Activated CD8-positive, alpha-beta memory T cell treated with anti-CD3 and anti-CD28 coated beads for 4 hours (primary cell): ENCODE measurements at places on chromosomes 2 and 18.

DNA sequence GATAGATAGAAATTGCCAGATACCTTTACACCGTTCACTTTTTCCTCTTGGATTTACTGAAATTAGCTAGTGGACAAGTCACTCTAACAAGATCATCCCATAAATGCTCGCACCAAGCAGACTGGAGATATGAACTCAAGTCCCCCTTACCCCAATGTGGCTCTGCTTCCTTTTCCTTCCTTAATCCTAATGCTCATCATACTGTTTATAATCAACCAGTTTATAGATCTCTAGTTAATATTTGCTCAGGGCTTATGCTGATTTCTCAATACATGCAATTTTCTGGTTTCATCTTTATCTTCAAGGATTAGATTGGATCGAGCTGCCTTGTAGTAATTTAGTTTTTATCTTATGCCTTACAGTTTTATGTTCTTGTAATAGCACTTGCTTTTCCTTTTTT is 318.3 kb upstream of the KLHL29 start:
- DNase-seq, result no peak

GRCh38 chr2:149544692-149545091 is 42.9 kb downstream of the MMADHC start:
- no peak for DNase-seq

DNA sequence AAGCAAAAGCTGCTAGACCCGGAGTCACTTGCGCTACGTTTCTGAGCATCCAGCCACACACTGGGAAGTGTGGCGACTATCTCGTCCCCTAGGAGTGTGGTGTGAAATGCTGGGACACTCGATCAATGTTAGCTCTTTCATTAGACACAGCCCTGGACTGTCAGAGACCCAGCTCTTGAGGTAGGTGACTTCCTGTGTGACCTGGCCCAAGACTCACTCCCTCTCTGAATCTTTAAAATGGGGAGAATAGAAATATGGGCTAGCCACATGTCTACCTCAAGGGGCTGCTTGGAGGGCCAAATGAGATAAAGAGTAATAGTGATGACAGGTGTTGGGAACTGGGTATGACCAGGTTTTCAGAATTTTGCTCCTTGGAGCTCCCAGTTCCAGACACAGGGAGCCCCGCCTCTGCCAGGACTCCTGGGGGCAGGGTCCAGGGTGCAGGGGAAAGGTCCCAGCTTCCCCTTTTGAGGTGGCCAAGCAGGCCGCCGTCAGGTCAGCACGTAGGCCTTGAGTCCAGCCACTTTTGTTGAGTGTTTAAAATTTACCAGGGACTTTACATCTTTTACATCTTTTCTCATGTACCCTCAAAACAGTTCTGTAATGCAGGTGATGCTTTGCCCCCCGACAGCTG is 36.0 kb downstream of the CTIF start:
- no peak for DNase-seq

GRCh38 chr2:48734576-48735303 is 20.8 kb downstream of the LHCGR start:
- DNase-seq, result no peak

- no peak for DNase-seq
Observed at GRCh38 chr2:102796337-102796736, 34.5 kb downstream of the TMEM182 start.

DNA sequence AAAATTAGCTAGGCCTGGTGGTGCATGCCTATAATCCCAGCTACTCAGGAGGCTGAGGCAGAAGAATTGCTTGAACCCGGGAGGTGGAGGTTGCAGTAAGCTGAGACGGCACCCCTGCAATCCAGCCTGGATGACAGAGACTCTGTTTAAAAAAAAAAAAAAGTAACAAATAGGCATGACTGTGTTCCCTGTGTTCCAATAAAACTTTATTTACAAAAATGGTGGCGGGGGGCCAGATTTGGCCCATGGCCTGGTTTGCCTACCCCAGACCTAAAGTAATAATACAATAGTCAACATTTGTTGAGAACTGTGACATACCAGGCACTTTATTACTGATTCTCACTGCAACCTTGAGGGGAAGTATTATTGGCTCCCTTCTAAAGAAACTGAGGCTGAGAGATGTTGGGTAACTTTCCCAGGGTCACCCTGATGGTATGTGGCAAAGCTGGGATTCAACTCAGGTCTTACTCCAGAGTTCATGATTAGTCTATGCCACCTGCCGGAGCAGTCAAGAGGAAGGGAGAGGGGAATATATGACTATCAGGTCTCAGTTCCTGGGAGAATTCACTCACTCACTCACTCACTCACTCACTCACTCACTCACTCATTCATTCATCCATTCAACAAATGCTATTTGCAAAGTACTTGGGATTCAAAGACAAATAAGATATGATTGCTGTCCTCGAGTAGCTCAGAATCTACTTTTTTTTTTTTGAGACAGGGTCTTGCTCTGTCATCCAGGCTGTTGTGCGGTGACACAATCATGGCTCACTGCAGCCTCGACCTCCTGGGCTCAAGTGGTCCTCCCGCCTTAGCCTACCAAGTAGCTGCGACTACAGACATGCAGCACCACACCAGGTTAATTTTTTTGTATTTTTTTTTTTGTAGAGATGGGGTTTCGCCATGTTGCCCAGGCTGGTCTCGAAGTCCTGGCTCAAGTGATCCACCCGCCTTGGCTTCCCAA is 14.3 kb upstream of the KCMF1 start:
- DNase-seq, result no peak

DNA sequence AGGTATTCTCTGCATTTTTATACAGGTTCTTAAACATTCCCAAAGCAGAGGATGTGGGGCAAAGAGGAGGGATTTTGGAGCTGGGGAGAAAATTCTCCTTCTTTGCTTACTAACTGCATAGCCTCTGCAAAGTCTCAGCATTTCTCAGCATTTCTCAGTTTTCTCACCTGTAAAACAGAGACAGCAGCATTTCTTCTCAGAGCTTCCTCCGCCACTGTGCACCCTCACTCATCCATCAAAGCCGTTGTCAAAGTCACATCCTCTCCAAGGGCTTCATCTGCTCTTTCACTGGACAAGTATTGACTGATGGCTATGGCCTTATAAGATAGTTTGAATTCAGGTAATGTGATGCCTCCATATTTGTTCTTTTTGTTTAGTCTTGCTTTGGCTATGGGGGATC is 17.4 kb downstream of the MYO7B start:
- no peak for DNase-seq

DNA sequence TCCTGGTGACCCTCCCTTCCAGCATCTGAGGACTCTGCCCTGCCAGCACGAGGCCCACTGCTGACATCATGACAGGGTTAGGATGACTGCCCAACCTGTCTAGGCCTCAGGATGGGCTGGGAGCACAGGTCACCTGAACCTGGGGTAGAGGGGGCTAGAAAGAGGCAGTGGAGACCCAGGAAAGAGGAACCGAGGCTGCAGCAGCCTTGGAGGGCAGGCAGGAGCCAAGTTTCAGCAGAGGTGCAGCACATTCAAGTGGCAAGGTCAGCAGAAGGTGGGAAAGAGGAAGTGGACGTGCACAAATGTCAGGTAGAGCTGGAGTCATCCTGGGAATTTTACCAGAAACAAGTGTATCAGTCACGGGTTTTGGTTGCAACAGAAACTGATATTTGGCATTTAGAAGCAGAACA is 13.6 kb upstream of the RAB10 start:
- no peak for DNase-seq

DNA sequence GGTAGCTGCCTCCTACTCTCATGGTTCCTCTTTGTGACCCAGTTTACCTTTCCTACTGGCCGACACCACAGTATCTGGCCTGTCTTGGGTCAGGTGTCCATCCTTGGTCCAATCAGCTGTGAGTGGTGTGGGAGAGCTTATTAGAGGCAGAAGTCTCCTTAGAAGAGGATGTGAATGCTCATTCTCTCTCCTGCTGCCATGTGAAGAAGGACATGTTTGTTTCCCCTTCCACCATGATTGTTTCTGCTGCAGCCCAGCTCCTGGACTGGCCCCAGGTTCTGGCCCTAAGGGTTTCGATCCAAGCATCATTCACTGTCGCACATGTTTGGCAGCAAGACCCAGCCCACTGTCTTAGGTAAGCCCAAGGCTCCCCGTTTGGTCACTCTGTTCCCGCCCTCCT is 55.3 kb upstream of the TGIF1 start:
- no peak for DNase-seq

DNA sequence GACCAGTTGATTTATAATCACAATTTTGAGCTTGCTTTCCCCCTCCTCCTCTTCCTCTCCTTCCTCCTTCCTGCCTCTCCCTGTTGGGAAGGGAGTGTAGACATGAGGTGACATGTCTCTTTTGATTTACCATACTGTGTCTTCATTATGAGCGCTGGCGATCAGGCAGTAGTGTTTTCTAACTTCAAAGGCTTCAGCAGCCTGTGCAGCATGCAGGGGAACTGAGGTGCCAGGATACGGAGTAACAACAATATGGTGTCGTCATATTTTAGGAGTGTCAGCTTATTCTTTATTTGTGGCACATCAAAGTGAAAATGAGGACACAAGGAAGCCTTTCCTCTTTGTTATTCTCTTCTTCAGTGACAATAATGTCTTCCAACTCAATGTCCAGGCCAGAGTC is 864.2 kb downstream of the SLC4A3 start:
- DNase-seq, result no peak

DNA sequence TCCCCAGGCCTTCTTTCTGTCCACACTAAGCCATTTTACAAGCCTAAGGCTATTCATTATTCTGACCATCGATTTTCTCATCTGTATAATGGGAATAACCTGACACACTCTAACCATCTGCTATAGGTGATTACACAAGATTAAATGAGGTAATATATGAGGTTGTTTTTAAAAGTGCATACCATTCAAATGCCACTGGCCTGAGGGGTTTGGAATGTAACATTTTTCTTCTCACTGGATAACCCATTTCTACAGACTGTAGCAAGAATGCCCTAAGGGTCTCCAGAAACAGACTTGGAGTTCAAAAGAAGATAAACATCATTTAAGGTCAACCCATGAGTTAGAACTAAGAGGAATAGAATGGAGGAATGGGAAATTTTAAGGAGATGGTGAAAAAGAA is 111.7 kb upstream of the SETBP1 start:
- DNase-seq, result no peak

DNA sequence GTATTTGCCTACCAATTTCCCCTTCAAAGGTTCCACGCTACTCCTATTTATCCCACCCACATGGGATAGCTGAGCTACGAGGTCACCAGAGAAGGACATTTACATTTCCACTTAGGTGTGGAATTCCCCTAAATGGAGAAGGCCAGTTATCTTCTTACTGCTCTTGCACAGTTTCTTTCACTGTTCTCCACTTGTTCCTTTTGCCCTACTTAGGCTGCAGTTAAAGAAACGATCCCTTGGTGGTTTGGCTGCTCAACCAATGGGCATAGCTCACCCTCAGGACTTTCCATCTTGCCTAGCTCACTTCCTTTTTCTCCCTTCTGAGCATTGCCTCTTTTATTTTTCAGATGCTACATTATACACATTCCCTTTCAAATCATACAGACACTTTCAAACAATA is 11.2 kb upstream of the NABP1 start:
- no peak for DNase-seq

GRCh38 chr2:158746488-158746887 is 48.6 kb upstream of the DAPL1 start:
- no peak for DNase-seq

GRCh38 chr2:80291656-80292055 is 12.9 kb downstream of the LRRTM1 start:
- DNase-seq, result no peak

DNA sequence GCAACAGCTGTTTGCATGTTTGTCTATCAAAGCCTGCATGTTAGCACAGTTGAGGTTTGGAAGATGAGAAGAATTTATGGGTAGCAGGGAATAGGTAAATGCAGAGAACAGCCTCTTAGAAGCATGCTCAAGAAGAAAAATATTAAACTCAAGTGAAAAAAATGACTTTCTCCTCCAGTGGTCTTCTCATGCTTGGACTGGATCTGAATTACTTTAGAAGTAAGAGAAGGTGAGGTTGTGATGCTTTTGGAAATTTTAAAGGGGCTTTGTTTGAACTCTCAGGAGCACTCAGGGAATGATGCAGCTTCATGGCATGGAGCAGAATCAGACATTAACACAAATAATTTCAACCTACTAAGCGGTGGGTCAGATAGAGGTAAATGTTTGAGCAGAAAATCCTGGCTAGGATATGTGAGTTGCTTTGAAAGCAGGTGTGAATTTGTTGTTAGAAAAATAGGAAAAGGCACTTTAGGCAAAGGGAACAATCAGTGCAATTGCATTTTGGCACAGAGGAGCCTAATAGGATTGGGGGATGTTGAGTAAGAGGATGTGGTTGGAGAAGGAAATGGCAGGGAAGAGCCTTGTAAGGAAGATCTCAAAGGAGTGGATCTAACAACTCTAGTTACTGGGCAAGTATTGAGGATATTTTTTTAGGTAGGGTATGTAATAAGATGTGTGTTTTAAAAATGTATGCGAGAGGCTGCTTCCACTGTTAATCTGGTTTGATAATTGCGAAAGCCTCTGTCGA is 76.3 kb downstream of the DDX1 start:
- no peak for DNase-seq

- no peak for DNase-seq
Observed at GRCh38 chr2:134208825-134209224, 45.0 kb upstream of the MGAT5 start.

- no peak for DNase-seq
Observed at GRCh38 chr18:23861805-23862470, 152.6 kb upstream of the TTC39C start.

GRCh38 chr2:113240915-113241911 is 37.5 kb downstream of the PAX8 start:
- peak; percentile 41 for DNase-seq

GRCh38 chr2:21096458-21096857 is 27.3 kb upstream of the TDRD15 start:
- no peak for DNase-seq

GRCh38 chr2:26897807-26898479 is 50.0 kb downstream of the DPYSL5 start:
- DNase-seq, result no peak

- DNase-seq, result no peak
Observed at GRCh38 chr18:26466026-26466425, 82.3 kb downstream of the KCTD1 start.

DNA sequence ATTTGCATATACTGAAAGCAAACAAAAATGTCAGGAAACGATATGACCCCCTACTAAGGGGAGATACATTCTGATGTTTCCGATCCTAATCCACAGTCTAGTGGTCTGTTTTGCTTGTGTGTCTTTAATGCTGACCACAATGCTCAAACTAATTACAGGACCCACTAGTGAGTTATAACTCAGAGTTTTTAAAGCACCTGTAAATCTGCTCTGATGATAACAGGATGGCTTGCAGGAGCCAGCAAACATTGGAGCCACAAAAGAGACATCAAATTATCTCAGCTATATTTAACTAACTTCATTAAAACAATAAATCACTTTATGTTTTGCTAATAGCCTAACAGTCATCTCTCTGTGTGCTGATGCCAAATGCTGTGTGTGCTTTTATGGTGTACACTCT is 300.3 kb downstream of the NBAS start:
- no peak for DNase-seq

- no peak for DNase-seq
Observed at GRCh38 chr18:74996055-74996454, 212.9 kb downstream of the PTGR3 start.

GRCh38 chr18:9428301-9428706 is 47.0 kb upstream of the RALBP1 start:
- DNase-seq, result no peak
